GM23248 (cell line): ENCODE measurements at places on chromosomes 12 and 14.

DNA sequence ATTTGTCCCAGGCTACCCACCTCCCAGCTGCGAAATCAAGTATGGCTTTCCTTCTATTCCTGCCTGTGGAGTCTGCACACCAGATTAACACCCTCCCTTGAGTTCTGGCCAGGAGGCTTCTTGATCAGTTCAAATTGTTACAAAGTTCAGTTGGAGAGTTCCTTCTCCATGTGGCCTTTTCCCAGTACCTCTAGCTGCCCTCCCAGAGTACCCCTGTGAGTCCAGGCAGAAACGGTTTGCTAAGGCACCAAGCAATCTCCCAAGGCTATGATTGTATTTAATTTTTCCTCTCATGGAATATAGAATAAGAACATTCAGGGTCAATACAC, 49.7 kb upstream of the ERGIC2 start:
- no peak overlapping the region for H3K27ac ChIP-seq
- H3K4me3 ChIP-seq = no peak overlapping the region
- H3K27me3 ChIP-seq = no peaks in the 10 kb centered on the region
- DNase-seq = no peak
- no peaks in the 10 kb centered on the region for H3K36me3 ChIP-seq
- H3K4me1 ChIP-seq = no peaks in the 10 kb centered on the region

DNA sequence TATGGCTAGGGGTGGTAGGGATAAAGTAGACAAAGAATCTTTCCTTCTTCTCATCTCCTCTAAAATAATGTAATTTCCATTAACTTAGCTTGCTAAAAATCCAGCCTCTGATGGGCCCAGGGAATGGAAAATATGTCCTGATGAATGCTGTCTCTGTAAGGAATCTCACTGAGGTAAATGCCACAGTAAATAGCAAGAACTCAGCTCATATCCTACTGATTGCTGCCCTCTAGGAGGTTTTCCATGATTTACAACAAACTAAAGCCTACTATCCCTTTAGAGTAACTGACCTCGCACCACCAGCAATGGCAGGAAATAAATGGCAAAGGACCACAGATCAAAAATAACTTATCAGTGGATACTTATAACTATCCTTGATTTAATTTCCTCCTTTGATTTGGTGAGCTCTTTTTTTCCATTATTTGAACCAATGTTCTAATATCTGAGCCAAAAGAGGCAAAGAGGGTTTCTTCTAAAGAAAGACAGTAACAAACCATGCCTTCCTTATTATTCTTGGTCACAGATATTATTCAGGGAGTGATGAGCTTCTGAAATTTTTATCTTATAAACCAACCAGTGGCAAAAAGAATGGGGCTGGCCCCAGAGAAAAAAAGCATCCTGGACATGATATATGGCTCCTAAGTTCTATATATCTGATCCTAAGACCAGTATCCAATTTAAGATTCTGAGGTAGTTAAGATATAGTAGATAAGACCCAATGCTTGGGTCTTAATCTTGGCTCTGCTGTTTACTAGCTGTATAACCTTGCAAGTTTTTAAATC, 43.8 kb downstream of the SENP1 start:
- peaks cover 71% of the 10 kb centered on the region for H3K36me3 ChIP-seq
- H3K27ac ChIP-seq = no peak overlapping the region
- no peaks in the 10 kb centered on the region for H3K4me1 ChIP-seq
- no peaks in the 10 kb centered on the region for H3K27me3 ChIP-seq

GRCh38 chr14:21978184-21978998, 304.8 kb upstream of the OR4E1 start:
- peak; percentile 33 for DNase-seq
- no peak overlapping the region for H3K4me3 ChIP-seq
- H3K4me1 ChIP-seq = no peaks in the 10 kb centered on the region
- no peaks in the 10 kb centered on the region for H3K27me3 ChIP-seq
- H3K36me3 ChIP-seq = no peaks in the 10 kb centered on the region
- H3K27ac ChIP-seq = no peak overlapping the region

- no peaks in the 10 kb centered on the region for H3K27me3 ChIP-seq
- peaks cover 14% of the 10 kb centered on the region for H3K4me1 ChIP-seq
- H3K36me3 ChIP-seq = no peaks in the 10 kb centered on the region
- H3K4me3 ChIP-seq = no peak overlapping the region
- no peak overlapping the region for H3K27ac ChIP-seq
Observed at GRCh38 chr14:92988786-92989755, 66.1 kb downstream of the CHGA start.

DNA sequence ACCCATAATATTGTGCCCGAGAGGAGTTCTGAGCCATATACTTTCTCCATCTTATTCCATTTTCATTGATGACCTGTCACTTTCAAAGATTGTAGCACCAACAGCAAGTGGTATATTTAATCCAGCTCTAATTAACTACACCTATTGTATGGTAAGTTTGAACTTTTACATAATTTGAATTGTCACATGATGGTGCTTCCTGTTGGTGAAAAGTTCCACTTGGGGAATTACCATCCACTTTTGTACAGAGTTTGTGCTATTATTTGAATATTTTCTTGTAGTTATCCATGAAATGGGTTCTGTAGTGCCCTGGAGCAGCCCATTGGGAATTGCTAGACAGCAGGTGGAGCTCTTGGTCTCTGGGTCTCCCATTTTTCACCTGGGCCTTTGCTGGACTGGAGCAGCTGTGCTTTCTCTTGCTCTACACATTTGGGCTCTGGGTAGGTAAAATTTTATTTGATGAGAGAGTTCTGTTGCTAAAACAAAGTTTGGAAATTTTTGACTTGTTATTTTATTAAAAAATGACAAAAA, 3.0 kb downstream of the SMCO3 start:
- H3K27ac ChIP-seq = no peak overlapping the region
- H3K4me3 ChIP-seq = no peak overlapping the region
- no peaks in the 10 kb centered on the region for H3K27me3 ChIP-seq
- H3K4me1 ChIP-seq = no peaks in the 10 kb centered on the region

DNA sequence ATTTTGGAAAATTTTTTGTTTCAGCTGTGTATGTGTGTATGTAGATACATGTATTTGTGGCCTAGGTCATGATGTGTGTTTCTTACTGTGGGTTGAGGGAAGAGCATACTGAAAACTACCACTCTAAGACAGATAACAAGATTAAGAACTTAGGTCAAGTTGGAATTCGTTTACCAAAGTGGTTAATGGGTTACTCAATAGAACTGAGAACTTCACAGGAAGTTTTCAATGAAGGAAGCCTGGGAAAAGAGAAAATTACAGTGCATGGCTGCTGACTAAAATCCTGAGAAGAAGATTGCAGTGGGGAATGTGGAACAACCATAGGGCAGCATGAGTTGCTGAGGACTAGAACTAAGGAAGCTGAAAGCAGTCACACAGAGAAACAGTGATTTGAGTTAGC, 21.4 kb upstream of the FOXG1 start:
- 0 out of 2 replicates have a peak, but pooled peaks cover 5% of the 10 kb centered on the region for H3K27me3 ChIP-seq
- no peaks in the 10 kb centered on the region for H3K4me1 ChIP-seq
- H3K27ac ChIP-seq = no peak overlapping the region
